ENCODE measurements at places on chromosomes 7 and 10. TPM values are rescaled to one million over a fixed set of nuclear protein-coding genes. Genes with fewer than 3 reads are reported as not detected.
A peak's percentile ranks its signal among the peaks of the same experiment; 100 is the strongest.

GRCh38 chr7:116030651-116031276 is at the start of gene TFEC:
TFEC (minus strand) TSS chr7:116030763; CDS start chr7:115984441, 46,322 bp downstream.
- no peak within 1 kb of the TSS for H3K4me3 ChIP-seq
- H3K36me3 ChIP-seq = no peaks in the 10 kb centered on the region
- H3K27ac ChIP-seq = no peak within 1 kb of the TSS

GRCh38 chr10:116771101-116771958 is 29.0 kb upstream of the HSPA12A start:
- no peaks in the 10 kb centered on the region for H3K27me3 ChIP-seq
- peak overlapping the region; percentile 69 for H3K27ac ChIP-seq
- no peak overlapping the region for H3K4me3 ChIP-seq
- peak; percentile 72 for DNase-seq

The CTNNA3 gene
- 25.9 TPM for total RNA-seq

- H3K27me3 ChIP-seq = peaks cover 27% of the 10 kb centered on the region
- H3K4me1 ChIP-seq = peaks cover 8% of the 10 kb centered on the region
- no peaks in the 10 kb centered on the region for H3K36me3 ChIP-seq
- no peak for DNase-seq
Measured at GRCh38 chr10:43102063-43102828, 25.4 kb downstream of the RET start.

The TEX36 gene
- not detected for total RNA-seq
